ENCODE measurements at places on chromosomes 5 and 9. TPM values are rescaled to one million over a fixed set of nuclear protein-coding genes. Genes with fewer than 3 reads are reported as not detected.

GRCh38 chr9:92438900-92439526 is 14.7 kb upstream of the OMD start:
- no peak for DNase-seq

DNA sequence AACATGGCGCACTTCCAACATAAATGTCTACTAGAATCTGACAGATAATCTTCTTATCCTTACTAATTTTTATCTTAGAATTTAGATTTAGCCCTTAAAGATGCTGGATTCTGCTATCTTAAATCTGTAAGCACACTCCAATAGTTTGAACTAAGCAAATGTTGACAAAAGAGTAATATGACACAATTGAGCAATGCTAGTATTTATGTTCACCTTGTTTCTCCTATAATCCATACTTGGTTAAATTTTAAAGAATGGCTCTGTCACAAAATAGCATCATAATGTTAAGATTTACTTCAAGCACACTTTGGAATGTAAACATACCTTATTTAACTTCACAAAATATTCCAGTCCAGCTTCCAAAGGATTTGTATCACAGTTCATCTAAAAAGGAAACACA is 38.8 kb upstream of the ARSB start:
- no peak for DNase-seq

GRCh38 chr9:4056187-4056586 is 243.7 kb downstream of the GLIS3 start:
- DNase-seq: no peak

Gene CENPK
- polyA plus RNA-seq: 70.1 TPM

DNA sequence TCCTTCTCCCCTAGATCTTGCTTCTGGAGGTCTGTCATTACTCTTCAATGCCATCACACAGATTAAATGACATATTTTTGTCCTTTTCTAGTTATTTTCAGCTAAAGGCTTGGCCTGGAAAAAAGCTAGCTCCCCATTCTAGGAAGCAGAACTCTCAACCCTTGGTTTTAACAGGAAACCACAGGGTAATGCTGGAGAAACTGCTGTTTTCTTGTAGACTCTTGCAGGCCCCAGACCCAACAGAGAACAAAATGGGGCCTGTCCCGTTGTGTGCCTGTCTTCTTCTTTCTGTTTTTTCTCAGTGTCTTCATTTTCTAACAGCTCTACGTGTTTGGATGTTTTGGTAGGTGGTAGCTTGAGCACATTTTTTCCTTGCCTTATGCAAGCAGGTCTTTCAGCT is 21.5 kb downstream of the DCANP1 start:
- DNase-seq: no peak

- no peak for DNase-seq
Observed at GRCh38 chr9:100307080-100307479, 45.7 kb downstream of the TEX10 start.

DNA sequence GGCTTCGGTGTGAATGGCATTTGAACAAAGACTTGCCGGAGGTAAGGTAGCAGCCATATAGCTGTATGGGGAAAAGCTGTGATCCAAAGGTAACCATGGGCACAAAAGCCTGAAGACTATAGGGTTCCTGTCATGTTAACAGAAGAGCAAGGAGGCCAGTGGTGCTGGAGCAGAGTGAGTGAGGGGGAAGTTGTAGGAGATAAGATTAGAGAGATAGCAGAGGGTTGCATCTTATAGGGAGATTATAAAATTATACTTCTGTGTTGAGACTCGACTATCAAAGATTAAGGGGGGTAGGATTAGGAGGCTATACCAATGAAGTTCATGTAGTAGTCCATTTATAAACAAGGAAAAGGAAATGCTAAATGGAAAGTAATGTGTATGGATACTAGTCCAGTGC is 3.3 kb downstream of the NCBP1 start:
- no peak for DNase-seq

- no peak for DNase-seq
Observed at GRCh38 chr5:14490309-14490711, 91.3 kb upstream of the OTULINL start.

GRCh38 chr9:38057416-38058195 is 11.4 kb downstream of the SHB start:
- DNase-seq: no peak

DNA sequence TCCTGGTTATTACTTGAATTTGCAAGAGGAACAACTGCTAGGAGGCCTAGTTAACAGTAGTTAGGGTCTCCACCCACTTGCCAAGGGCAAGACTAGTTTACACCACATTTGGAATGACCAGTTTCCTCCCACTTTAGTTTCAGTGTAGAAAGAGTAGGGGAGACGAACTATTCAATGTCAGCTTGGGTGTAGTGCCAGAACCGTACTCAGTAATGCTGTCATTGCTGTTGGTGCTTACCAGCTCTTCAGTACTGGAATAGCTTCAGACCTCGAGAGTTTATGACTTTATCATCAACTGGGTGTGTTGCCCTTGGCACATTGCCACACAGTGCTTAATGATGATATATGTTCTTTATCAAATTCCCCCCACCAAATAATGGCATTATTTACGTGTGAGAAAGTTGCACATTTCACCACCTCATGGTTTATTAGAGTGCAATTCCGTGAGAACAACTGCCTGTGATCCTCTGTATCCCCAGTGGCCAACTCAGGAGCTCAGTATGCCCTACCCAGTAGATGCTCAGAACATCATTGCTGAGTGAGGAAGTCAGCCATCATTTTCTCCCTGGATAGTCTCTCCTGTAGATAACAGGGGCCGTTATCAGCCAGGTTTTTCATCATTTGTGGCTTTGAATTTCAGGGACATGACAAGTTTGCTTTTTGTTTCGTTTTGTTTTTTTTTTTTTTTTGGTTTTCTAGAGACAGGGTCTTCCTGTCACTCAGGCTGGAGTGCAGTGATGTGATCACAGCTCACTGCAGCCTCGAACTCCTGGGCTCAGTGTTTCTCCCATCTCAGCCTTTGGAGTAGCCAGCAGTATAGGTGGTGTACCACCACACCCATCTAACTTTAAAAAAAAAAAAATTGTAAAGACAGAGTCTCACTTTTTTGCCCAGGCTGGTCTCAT is 67.3 kb downstream of the DOCK8 start:
- no peak for DNase-seq

DNA sequence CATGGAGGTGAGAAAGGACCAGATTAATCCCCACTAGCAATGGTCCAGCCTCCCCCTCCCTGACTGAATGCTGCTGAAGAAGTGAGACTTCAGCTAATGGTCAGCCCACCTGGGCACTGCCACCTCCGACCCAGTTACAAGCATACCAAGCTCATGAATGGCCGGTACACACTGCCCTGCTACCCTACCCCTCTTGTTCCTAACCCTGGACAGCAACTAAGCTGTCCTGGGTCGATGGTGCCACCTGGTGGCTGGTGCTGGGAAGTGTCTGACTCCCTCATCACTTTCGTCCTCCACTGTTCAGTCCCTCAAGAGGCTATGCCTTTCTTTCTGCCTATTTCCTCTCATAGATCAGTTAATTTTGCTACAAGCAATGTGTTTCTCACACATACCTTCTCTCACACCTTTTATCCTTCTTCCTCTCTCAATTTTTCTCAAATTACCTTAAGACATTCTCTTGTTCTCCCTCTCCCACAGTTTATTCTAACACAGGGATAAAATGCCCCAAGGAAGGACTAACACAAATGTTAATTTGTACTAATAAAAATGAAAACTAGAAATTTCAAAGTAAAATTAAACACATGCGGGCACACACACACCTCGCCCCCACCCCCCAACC is 42.4 kb downstream of the PAX5 start:
- no peak for DNase-seq

Gene ZNF622
- 22.9 TPM for polyA plus RNA-seq

GRCh38 chr5:2566284-2566683 is 185.2 kb downstream of the IRX2 start:
- no peak for DNase-seq

- DNase-seq: no peak
Observed at GRCh38 chr5:154059039-154059430, 20.3 kb downstream of the MFAP3 start.

GRCh38 chr5:90792725-90793124 is 234.1 kb downstream of the ADGRV1 start:
- DNase-seq: no peak

DNA sequence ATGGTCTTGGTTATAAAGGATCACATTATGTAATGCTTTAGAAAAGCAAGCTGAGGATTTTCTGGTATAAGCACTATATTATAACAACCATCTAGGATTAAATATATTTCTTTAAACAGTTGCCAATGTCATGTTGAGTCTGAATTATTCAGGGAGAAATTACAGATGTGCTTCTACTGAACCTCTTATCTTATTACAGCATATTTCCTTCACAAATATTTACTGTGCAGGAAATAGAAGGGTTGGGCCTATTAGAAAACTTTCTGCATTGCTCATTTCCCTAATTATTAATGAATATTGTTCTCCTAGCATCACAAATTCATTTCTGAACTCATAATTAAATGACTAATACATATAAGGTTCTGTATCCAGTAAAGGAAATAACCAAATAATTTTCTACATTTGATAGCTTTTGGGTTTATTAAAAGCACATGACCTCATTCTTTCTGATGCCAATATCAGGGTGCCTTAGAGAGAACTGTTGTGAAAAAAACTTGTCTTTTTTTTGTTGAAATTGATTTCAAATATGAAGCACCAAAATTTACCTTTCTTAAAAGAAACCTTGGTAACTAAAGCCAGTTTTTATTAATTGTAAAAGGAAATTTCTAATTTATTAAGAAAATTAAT is 476.8 kb upstream of the PTGER4 start:
- DNase-seq: no peak

Gene OR1Q1
- not detected for polyA plus RNA-seq

DNA sequence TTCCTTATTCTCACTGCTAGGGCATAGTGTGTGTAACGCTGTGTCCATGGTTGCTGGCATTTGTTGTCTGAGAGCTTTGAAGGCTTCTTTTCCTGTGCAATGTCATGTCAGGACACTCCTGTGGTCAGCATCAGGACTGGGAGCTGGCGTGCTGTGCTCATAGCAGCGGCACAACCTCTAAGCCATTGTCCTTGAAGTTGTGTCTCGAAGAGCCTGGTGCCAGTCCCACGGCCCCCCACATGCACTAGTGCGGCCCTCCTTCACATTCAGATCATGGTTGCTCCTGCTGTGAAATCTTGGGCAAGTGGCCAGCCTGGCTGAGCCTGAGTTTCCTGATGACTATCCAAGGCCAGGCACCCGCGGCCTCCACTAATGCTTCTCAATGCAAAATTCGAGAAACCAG is 32.4 kb downstream of the PDZD2 start:
- no peak for DNase-seq

Gene BTNL8
- 0.65 TPM for polyA plus RNA-seq

GRCh38 chr9:5920860-5921328 is 30.2 kb downstream of the MLANA start:
- no peak for DNase-seq

- peak; percentile 80 for DNase-seq
Observed at GRCh38 chr5:169064093-169064492, 236.8 kb downstream of the SLIT3 start.

DNA sequence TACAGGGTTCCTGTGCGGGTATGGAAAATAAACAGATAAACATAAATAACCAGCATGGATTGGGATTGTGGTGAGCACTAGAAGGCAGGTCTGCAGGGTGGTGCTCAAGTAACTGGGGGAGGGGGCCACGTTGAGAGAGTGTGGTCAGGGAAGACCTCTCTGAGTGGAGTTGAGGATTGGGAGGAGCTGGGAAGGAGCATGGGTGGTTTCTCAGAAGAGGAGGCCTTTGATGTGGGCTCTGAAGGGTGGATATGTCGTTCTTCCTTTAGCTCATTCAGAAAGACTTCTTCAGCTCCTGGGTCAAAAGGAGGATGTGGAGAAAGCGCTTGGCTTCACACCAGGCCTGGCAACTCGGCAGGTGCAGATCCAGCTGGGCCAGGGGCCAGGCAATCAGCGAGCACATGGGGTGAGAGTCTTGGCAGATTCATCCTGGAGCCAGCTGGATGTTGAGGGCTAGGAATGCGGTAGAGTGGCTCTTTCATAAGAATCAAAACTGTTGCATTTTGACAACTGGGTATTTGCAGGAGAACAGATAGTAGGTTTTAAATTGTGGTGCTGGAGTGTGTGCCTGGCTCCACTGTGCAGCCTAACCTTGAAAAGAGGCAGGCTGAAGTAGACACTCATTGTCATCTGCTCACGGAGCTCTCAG is 71.7 kb downstream of the PCSK5 start:
- DNase-seq: no peak

DNA sequence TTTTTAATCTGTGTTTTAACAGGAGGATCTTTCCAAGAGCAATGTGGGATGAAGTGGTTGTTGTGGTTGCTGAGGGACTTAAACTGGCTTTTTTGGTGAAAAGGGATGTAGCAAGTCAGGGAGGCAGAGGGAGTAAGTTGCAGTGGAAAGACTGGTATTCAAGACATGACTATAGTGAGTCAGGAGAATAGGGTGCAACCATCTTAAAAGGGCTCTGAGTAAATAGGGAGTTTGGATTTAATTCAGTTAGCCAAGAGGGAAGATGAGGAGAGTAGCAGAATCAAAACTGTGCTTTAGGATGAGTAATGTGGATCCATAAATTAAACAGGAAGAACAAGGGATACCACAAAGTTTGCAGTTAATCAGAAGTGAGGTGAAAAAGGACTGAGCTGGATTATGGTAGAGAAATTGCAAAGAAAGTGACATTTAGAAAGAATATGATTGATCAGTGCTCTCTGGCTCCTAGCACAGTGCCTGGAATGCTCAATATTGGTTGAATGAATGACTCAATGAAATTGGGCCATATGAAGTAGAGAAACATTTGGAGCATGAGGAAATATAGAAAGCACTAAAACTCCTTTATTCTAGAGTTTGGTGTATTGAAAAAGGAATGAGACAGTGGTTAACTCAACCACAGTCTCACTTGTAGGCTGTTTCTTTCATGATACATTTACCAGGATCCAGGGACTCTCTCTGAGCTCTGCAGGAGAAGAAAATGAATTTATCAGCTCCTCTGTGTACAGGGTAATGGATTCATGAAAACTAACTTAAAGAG is 5.1 kb downstream of the POLR3G start:
- DNase-seq: no peak

GRCh38 chr9:36866840-36867239 is 167.2 kb downstream of the PAX5 start:
- DNase-seq: no peak

GRCh38 chr5:172506251-172506650 is 51.9 kb upstream of the SH3PXD2B start:
- no peak for DNase-seq

Gene IL13
- polyA plus RNA-seq: 0.08 TPM
